ENCODE measurements at places on chromosomes 5 and 9. TPM values are rescaled to one million over a fixed set of nuclear protein-coding genes. Genes with fewer than 3 reads are reported as not detected.

DNA sequence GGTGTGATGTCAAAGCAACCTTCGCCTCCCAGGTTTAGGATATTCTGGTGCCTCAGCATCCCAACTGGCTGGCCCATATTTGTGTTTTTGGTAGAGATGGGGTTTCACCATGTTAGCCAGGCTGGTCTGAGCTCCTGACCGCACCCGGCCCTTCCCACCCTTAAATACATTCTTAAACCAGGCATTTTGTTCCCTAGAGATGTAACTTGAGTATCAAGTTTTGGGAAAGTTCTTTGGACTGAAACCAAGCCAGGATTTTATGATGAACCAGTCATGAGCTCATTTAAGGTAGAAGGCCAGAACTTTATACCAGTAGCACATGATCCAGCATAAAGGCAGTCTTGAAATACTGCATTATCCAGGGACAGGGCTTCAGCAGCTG is 3.5 kb downstream of the RPL7A start:
- no peaks in the 10 kb centered on the region for H3K27me3 ChIP-seq
- no peak overlapping the region for H3K4me3 ChIP-seq
- peaks cover 12% of the 10 kb centered on the region for H3K36me3 ChIP-seq
- no peak for DNase-seq
- H3K27ac ChIP-seq = no peak overlapping the region

SOHLH1 gene
- not detected for total RNA-seq

HSPA5 gene
- 382 TPM for total RNA-seq

- no peak for DNase-seq
- H3K4me3 ChIP-seq = no peak overlapping the region
- peaks cover 4% of the 10 kb centered on the region for H3K36me3 ChIP-seq
- no peaks in the 10 kb centered on the region for H3K27me3 ChIP-seq
- no peaks in the 10 kb centered on the region for H3K4me1 ChIP-seq
Measured at GRCh38 chr5:78424665-78425064, 64.2 kb downstream of the SCAMP1 start.

DNA sequence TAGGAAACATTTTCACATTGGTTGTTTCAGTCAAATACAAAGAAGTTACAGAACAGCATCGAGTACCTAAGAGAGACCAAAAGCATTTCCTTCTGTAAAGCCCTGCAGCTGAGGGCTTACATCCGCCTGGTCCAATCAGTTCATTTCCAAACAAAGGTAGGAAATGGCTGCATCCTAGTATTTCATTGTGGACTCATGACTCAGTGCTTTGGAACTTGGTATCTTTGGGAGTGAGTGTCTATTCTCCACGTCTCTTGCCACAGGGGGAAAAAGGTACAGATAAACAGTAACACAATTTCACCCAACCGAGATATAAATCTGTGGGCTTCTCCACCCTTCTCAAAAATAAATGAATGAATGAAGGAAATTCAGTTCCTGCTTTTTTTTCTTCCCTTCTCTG is 75.4 kb downstream of the NFIB start:
- no peak overlapping the region for H3K4me3 ChIP-seq
- H3K27ac ChIP-seq = peak overlapping the region; percentile 89
- H3K36me3 ChIP-seq = no peaks in the 10 kb centered on the region

DNA sequence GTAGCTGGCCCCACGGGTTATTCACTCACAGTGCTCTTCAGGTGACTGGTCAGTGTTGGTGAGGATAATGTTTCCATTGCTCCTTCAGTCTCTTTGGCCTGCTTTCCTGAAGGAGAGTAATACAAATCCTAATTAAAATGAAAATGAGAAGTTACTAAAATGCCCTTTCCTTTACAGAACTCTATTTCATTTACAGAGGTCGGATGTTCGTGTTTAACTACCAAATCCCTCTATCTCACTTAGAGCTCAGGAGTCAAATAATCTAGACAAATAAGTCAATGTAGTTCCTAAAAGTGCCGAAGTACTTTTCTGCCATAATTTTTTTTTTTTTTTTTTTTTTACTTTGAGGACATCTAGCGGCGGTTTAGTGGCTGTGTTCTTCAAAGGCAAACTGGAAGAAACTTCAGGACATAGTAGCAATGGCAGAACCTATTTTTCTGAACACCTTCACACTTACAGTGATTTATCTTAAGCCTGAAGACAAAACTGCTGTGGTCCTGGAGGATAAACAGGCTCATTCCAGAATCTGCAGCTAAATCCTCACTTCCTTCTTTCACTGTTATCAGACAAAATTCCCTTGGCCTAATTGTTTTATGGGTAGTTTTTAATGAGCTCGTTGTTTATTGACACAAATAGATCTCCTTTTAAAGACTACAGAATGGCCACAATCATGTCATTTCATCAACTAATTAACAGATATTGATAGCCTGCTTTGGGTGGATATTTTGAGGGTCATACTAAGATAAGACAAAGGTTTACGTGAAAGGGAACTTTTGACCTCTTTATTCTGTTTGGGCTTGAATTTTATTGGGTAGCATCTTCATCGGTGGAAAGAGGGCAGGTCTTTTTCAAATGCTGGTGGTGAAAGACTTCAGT is 207.6 kb upstream of the DMRTA1 start:
- no peak overlapping the region for H3K27ac ChIP-seq
- no peaks in the 10 kb centered on the region for H3K27me3 ChIP-seq
- H3K36me3 ChIP-seq = no peaks in the 10 kb centered on the region
- no peak overlapping the region for H3K4me3 ChIP-seq

ACOT12 gene
- total RNA-seq = not detected

ZNF608 gene
- 83.2 TPM for total RNA-seq

SHISAL2B gene
- 0.34 TPM for total RNA-seq

DNA sequence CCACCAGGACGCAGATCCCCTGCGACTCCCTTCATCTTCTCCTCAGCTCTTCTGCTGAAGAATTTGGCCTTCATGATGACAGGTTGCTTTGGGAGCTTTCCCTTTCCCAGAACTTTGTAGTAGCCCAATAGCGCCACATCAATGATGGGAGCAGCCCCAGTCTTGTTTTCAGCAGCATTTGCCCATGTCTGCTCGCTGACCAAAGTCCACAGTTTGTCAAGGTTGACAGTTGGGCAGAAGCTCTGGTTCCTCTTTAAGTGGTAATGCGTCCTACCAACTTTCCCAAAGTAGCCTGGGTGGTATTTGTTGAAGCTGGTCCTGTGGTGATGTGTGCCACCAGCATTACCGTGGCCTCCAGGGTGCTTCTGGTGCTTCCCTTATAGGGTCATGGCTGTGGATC is 62.2 kb downstream of the GCNT4 start:
- no peak for DNase-seq
- H3K36me3 ChIP-seq = no peaks in the 10 kb centered on the region
- no peak overlapping the region for H3K4me3 ChIP-seq
- H3K4me1 ChIP-seq = no peaks in the 10 kb centered on the region

SLC22A4 gene
- 18.1 TPM for total RNA-seq

- H3K27ac ChIP-seq = no peak overlapping the region
- no peaks in the 10 kb centered on the region for H3K27me3 ChIP-seq
- DNase-seq = peak; percentile 3
- no peaks in the 10 kb centered on the region for H3K4me1 ChIP-seq
Measured at GRCh38 chr9:23322392-23322791, 503.6 kb downstream of the ELAVL2 start.
